ENCODE measurements at places on chromosomes 16 and 17. TPM values are rescaled to one million over a fixed set of nuclear protein-coding genes. Genes with fewer than 3 reads are reported as not detected.

The SPNS3 gene
- polyA plus RNA-seq: 2.0 TPM

The CCDC92B gene
- polyA plus RNA-seq: 10.6 TPM

The ITGAD gene
- 0.50 TPM for polyA plus RNA-seq

The ABI3 gene
- polyA plus RNA-seq: 6.5 TPM

The CHP2 gene
- polyA plus RNA-seq: 2.1 TPM

The TBC1D3I gene
- polyA plus RNA-seq: 0.68 TPM

The PPP1R27 gene
- polyA plus RNA-seq: not detected

The NPIPA3 gene
- polyA plus RNA-seq: 15.6 TPM

The MYH8 gene
- polyA plus RNA-seq: 0.19 TPM

All from spinal cord (tissue), 10 donors.